ENCODE measurements at places on chromosomes 2 and 18. TPM values are rescaled to one million over a fixed set of nuclear protein-coding genes. Genes with fewer than 3 reads are reported as not detected.

- H3K27me3 ChIP-seq, result no peaks in the 10 kb centered on the region
- H3K4me1 ChIP-seq, result no peaks in the 10 kb centered on the region
- H3K27ac ChIP-seq, result no peak overlapping the region
- no peaks in the 10 kb centered on the region for H3K36me3 ChIP-seq
- no peak overlapping the region for H3K4me3 ChIP-seq
These were observed 4.2 kb downstream of the UGT1A1 start for GRCh38 chr2:233764264-233764663.

CACNB4 gene
- 0.22 TPM for total RNA-seq

GRCh38 chr2:48471048-48471474 lies 58.9 kb upstream of the STON1 start:
- H3K4me3 ChIP-seq, result no peak overlapping the region
- H3K27ac ChIP-seq, result no peak overlapping the region
- H3K27me3 ChIP-seq, result no peaks in the 10 kb centered on the region
- H3K36me3 ChIP-seq, result peaks cover 40% of the 10 kb centered on the region

DNA sequence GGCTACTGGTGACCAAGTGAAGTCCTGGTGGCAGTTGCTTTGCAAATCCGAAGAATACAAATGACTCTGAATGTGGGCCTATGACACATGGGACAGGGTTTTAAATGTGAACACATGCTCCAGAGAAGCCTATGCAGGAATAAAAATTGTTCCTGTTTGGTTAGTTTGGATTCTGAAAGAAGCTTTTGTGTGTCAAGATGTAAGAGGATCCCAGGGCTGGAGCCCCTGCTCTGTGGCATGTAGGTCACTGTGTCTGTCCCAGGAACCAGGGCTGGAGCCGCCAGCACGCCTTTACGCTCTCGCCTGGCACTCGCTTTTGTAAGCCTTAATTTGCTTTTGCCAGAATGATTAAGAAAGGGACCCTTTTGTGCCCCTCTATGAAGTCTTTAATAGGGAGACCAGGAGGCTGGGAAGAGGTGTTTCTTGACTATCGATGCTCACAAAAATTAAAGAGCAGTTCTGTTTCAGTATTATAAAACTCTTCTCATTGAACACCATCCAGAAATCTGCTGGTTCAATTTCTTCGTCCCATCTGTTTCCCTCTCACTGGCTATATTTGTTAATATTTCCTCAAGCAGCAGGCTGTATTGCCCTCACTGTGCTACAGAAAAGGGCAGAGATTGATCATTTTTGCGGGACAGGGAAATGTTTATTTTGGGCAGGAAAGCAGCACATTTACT lies 532.7 kb upstream of the POU3F3 start:
- H3K27me3 ChIP-seq, result no peaks in the 10 kb centered on the region
- H3K4me1 ChIP-seq, result no peaks in the 10 kb centered on the region
- no peak overlapping the region for H3K27ac ChIP-seq
- H3K36me3 ChIP-seq, result no peaks in the 10 kb centered on the region

DNA sequence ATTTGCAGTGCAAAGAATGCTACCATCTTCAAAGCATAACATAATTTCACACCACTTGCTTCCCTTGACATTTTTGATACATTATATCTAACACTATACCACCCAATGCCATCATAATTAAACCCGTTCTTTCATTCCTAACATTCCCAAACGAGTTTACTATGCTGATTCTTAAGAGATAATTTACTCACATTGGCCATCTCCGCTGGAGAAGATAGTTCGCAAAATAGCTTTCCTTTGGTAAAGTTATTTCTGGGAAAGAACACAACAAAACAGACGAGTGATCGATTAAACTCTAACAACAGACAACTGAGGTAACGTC lies 716 bp downstream of the MMADHC start:
- no peak for DNase-seq
- peaks cover 24% of the 10 kb centered on the region for H3K36me3 ChIP-seq
- H3K27ac ChIP-seq, result peak overlapping the region; percentile 89
- peak overlapping the region; percentile 99 for H3K4me3 ChIP-seq

ALPG gene
- total RNA-seq, result not detected

DNA sequence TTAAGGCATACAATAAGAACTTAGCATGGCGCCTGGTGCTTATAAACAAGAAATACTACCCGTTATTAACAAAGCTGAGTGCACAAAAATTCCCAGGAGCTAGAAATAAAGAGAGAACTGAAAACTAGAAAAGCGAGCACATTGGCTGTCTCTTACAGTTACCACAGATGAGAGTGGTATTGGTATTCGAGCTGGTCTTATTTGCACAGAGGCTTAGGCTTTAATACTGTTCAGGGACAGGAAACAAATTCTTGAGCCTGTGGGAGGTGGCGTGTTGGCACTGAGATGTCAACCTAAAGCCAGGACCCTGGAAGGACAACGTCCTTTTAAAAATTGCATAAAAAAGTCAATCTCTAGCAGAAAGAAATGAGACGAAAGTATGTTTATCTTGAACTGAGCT lies 67.3 kb upstream of the IGFBP2 start:
- no peak overlapping the region for H3K27ac ChIP-seq
- no peaks in the 10 kb centered on the region for H3K4me1 ChIP-seq
- no peak for DNase-seq
- H3K4me3 ChIP-seq, result no peak overlapping the region
- H3K27me3 ChIP-seq, result no peaks in the 10 kb centered on the region

REG1B gene
- total RNA-seq, result not detected

DNA sequence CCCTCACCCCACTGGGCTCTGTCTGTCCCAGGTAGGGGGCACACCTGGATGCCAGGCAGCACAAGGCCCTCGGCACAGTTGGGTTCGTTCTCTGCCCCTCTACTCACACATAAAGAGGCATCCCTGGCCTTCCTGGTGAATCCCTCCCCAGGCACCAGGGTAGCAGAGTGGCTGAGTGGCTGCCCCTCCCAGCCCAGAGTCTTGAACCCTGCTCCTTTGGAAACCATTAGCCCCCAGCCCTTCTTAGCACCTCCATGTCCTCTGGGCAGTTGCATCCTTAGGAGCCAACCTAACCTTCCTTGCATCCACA lies 2.0 kb downstream of the GPC1 start:
- H3K4me3 ChIP-seq, result no peak overlapping the region
- H3K27ac ChIP-seq, result no peak overlapping the region
- DNase-seq, result no peak
- H3K36me3 ChIP-seq, result no peaks in the 10 kb centered on the region
- H3K4me1 ChIP-seq, result peaks cover 9% of the 10 kb centered on the region

C2orf92 gene
- 5.2 TPM for total RNA-seq

GRCh38 chr2:129144082-129144791 lies 825.6 kb upstream of the HS6ST1 start:
- 0 out of 2 replicates have a peak, but pooled peaks cover 2% of the 10 kb centered on the region for H3K27me3 ChIP-seq
- no peak overlapping the region for H3K4me3 ChIP-seq
- no peak for DNase-seq
- no peaks in the 10 kb centered on the region for H3K36me3 ChIP-seq

DNA sequence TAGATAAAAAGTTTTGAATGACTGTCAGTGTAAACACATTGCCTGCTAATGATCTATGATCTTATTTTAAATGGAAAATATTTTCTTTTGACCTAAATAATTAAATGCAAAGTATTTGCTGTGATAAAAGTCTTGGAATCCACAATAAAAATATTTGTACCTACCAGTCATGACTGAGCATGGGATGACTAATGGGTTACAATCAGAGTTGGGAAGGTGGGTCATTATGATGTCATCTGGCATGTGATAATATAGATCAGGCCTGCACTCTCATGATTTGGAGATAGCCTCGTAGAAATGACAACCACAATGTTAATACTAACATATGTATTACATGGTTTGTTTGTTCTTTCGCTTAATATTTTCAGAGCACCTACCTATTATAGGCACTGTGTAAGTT lies 848.8 kb upstream of the KLHL29 start:
- no peaks in the 10 kb centered on the region for H3K36me3 ChIP-seq
- no peak overlapping the region for H3K27ac ChIP-seq
- DNase-seq, result no peak

DNA sequence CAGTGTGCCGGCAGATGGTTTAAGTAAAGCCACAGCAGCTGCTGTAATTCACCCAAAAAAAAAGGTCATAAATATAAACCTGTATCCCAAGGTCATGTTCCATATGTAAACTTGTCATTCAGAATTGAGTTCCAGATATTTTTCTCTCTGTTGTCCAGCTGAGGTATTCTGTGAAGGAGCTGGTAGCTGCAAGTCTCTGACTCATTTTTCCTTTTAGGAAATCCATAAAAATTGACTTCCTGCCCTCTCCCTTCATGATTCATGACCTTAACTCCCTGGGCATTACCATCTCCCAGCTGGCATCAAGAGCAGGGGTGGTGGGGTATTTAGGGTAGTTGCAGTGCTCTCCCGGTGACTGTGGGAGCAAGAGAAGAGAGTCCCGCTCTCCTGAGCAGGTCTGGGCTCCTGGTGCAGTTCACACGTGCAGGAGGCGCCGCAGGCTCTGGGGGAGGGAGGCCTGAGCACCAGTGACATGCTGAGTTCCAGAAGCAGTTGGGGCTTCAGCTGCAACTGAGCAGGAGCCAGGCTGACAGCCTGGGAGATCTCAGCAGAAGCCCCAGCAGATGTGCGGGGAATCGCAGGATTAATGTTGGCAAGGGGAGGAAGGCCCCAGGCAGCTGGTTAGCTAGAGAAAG lies 192.6 kb downstream of the MGAT5 start:
- no peaks in the 10 kb centered on the region for H3K27me3 ChIP-seq
- no peaks in the 10 kb centered on the region for H3K4me1 ChIP-seq
- no peaks in the 10 kb centered on the region for H3K36me3 ChIP-seq
- H3K27ac ChIP-seq, result no peak overlapping the region

DNA sequence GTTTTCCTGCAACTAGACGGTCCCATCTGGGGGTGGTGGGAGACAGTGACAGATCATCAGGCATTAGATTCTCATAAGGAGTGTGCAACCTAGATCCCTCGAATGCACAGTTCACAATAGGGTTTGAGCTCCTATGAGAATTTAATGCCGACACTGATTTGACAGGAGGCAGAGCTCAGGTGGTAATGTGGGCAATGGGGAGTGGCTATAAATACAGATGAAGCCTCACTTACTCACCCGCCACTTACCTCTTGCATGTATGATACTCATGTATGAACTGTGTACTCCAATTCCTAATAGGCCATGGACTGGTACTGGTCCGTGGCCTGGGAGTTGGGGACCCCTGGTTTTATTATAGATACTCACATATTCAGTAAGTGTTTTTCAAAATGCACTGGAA lies 122.4 kb upstream of the SIX3 start:
- H3K36me3 ChIP-seq, result no peaks in the 10 kb centered on the region
- no peak overlapping the region for H3K4me3 ChIP-seq
- peaks cover 5% of the 10 kb centered on the region for H3K4me1 ChIP-seq
- no peak for DNase-seq

GRCh38 chr18:61336766-61337165 lies 3.5 kb downstream of the CDH20 start:
- no peaks in the 10 kb centered on the region for H3K4me1 ChIP-seq
- H3K36me3 ChIP-seq, result no peaks in the 10 kb centered on the region
- H3K27me3 ChIP-seq, result no peaks in the 10 kb centered on the region
- H3K4me3 ChIP-seq, result no peak overlapping the region
- DNase-seq, result no peak

- no peaks in the 10 kb centered on the region for H3K4me1 ChIP-seq
- no peaks in the 10 kb centered on the region for H3K27me3 ChIP-seq
- H3K4me3 ChIP-seq, result no peak overlapping the region
- H3K27ac ChIP-seq, result no peak overlapping the region
- no peaks in the 10 kb centered on the region for H3K36me3 ChIP-seq
These were observed 377.0 kb upstream of the VRK2 start for GRCh38 chr2:57669570-57669969.

GRCh38 chr2:64141674-64142405 lies 2.4 kb downstream of the PELI1 start:
- peak overlapping the region; percentile 95 for H3K27ac ChIP-seq
- DNase-seq, result peak; percentile 70
- no peaks in the 10 kb centered on the region for H3K27me3 ChIP-seq
- H3K4me1 ChIP-seq, result peaks cover 76% of the 10 kb centered on the region
- peak overlapping the region; percentile 89 for H3K4me3 ChIP-seq

GRCh38 chr18:25275412-25276001 lies 76.5 kb downstream of the ZNF521 start:
- no peak for DNase-seq
- H3K27ac ChIP-seq, result no peak overlapping the region
- no peaks in the 10 kb centered on the region for H3K36me3 ChIP-seq
- H3K4me1 ChIP-seq, result no peaks in the 10 kb centered on the region
- no peaks in the 10 kb centered on the region for H3K27me3 ChIP-seq
- no peak overlapping the region for H3K4me3 ChIP-seq

ESPNL gene
- 1.0 TPM for total RNA-seq

AMER3 gene
- total RNA-seq, result not detected

- H3K27ac ChIP-seq, result no peak overlapping the region
- H3K4me1 ChIP-seq, result no peaks in the 10 kb centered on the region
- no peak for DNase-seq
- no peaks in the 10 kb centered on the region for H3K36me3 ChIP-seq
- H3K4me3 ChIP-seq, result no peak overlapping the region
These were observed 908.3 kb upstream of the TMEFF2 start for GRCh38 chr2:193103064-193103463.

- H3K4me1 ChIP-seq, result peaks cover 76% of the 10 kb centered on the region
- H3K27me3 ChIP-seq, result no peaks in the 10 kb centered on the region
- peak overlapping the region; percentile 20 for H3K4me3 ChIP-seq
- DNase-seq, result peak; percentile 98
These were observed 225.9 kb downstream of the C1D start for GRCh38 chr2:67836866-67837265.

CABYR gene
- total RNA-seq, result not detected

DNA sequence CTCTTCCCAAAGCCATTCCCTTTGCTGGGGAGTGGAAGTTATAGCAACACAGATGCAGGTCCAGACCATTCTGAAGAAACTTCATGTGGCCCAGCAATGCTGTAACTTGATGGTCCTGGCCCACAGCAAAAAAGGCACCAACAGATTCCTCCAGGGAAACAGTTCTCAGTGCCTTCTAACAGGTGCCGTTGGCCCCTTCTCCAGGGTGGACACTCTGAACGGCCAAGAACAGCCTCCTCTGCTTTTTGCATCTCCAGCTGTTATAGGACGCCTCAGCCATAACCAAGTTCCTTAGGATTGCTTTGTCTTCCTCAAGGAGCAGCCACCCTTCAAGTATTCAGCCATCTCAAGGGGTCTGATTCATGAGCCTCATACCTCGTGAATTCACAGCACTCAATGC lies 38.0 kb downstream of the MARCO start:
- no peaks in the 10 kb centered on the region for H3K36me3 ChIP-seq
- no peak overlapping the region for H3K27ac ChIP-seq
- H3K4me3 ChIP-seq, result no peak overlapping the region

DNA sequence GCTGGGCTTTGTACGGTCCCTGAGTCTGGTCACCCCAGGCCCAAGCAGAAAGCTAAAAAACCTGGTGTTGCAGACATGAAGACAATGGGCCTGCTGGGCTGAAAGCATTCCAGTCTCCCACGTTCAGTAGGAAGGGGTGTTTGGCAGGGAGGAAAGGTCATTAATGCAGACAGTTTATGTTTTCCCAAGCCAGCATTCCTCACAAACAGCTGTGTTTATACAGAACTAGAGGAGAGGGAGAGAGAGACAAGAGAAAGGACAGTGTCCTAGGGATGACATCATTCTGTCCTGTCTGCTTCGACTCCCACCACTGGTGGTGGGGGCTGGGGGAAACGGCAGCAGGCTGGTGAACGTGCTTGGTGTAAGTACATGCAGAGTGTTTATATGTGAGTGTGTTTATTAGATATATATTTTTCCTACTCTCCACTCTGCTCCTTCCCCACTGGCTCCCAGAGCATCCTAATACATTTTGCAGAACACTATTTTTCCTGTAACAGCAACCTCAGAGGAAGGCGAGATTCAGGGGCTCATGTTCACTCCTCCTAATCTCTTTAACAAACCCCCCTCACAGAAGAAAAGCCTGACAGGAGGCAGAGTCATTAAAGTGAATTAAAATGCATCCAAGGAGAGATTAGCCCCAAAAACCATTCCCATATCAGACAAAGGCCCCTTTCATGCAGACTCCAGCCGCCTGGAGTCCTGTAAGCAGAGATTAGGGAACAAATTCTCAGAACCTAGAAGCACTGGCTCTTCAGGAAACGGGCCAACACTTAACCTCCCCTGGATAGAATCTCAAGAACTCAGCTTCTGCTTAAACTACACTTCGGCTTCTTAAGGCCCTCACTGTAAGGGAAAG lies 380.4 kb downstream of the TNS1 start:
- no peaks in the 10 kb centered on the region for H3K4me1 ChIP-seq
- no peaks in the 10 kb centered on the region for H3K36me3 ChIP-seq
